Stimulated activated CD8-positive, alpha-beta memory T cell treated with anti-CD3 and anti-CD28 coated beads, Interleukin-15, amount 100 ng/mL, for 24 hours (primary cell): ENCODE measurements at places on chromosomes 4 and X.

GRCh38 chrX:150036181-150036580 is 97.9 kb upstream of the EOLA2 start:
- DNase-seq: no peak

GRCh38 chrX:100939333-100939732 is 10.6 kb upstream of the XKRX start:
- DNase-seq: no peak

GRCh38 chrX:39267176-39267575 is 465.9 kb downstream of the MID1IP1 start:
- DNase-seq: no peak

DNA sequence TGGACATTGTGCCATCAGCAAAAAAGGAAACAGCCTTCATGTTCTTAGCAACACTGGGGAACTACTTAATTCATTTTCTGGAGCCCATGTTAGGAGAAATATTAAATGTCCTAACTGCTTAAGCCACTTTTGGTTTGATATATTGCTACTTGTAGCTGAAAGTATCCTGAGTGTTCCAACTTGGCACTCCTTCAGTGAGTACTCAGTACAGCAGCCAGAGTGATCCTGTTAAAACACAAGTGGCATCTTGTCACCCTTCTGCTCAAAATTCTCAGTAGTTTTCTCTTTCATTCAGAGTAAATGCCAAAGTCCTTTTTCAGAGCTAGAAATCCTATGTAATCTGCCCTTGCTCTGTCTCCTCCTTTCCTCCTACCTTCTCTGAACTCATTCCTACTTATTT is 522.0 kb downstream of the GRID2 start:
- no peak for DNase-seq

DNA sequence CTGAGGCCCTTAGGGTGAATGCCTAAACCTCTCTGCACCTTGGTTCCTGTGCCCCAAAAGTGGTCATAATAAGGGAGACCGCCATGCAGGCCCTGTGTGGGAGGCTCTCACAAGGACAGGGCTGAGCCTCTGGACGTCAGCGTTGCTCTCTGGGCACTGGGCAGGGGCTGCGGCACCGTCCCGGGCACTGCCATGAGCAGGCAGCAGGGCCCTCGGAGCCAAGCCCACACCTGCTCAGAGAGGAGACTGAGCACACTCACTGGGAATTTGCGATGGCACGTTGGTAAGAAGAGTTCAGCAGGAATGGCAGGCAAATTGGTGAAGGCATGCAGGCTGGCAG is 123.4 kb downstream of the HMX1 start:
- DNase-seq: no peak

- no peak for DNase-seq
Measured at GRCh38 chr4:142698552-142698951, 147.5 kb downstream of the INPP4B start.

- DNase-seq: no peak
Measured at GRCh38 chr4:89563431-89563830, 255.8 kb upstream of the GPRIN3 start.

- DNase-seq: no peak
Measured at GRCh38 chr4:14640476-14640875, 361.8 kb upstream of the CPEB2 start.

DNA sequence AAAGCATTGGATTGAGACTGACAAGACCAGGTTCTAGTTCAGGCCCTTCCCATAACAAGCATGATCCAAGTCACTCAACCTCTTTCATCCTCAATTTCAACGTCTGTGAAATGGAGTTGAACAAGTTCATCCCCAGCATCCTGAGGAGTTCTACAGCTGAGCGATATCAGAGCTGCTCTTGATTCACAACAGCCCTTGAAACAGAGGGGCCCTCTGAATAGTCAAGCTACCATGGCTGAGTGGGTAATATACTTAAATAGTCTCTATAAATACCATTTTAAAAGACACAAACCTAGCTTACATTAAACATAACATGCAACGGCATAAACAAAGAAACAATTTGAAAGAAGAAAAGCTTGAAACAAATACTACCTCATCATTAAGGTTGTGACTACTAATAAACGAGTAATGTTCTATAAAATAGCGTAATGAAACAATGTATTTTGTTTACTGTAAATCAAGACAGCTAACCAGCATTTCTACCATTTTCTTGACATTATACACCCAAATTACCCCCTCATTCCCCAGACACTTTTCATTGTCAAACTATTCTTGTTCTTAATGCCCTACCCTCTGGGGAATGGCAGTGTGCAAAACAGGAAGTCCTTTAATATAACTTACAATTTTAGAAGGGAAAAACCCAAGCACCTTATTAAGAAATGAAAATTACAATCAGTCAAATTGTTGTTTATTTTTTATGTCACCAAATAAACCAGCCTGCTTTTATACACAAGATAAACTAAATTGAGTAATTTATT is 202.3 kb downstream of the PARM1 start:
- DNase-seq: no peak

DNA sequence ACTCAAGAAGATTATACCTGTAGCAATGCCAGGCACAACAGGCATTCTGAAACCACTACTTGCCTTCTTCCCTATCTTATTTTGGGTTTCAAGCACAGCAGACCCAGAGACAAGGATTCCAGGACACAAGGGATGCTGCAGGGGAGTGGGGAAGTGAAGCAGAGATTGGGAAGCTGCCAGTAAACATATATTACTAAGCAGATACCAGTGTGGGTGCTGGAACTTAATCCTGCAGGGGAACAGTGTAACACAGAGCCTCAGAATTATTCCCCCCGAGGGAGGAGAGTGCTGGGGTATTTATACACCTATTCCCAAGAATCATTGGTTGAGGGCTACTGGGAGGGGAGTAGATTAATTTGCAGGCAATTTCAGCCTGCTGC is 33.3 kb upstream of the MAML3 start:
- no peak for DNase-seq

- DNase-seq: no peak
Measured at GRCh38 chr4:163688856-163689255, 194.4 kb downstream of the TMA16 start.

DNA sequence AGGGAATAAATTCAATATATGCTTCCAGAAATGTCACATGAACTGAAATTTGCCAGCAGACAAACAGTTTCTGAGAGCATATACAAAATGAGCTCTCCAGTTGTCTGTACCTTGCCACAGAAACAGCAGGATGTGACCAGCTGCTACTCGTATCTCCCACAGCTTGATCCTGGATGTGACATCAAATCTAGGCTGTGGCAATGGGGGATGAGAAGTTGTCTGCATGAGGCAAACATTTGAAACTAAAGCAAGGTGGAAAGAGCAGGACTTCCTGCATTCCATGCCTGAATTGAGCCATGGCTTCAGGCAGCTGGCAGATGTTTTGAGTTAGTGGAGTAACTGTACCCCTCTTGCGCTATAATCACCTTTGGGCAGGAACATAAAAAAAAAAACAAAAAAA is 1724.0 kb downstream of the RPA4 start:
- DNase-seq: no peak

GRCh38 chr4:53150631-53151488 is 215.0 kb downstream of the SCFD2 start:
- DNase-seq: no peak

GRCh38 chrX:16076834-16077233 is 46.5 kb upstream of the GRPR start:
- DNase-seq: no peak

- no peak for DNase-seq
Measured at GRCh38 chrX:129777218-129778030, 2.3 kb upstream of the SASH3 start.

DNA sequence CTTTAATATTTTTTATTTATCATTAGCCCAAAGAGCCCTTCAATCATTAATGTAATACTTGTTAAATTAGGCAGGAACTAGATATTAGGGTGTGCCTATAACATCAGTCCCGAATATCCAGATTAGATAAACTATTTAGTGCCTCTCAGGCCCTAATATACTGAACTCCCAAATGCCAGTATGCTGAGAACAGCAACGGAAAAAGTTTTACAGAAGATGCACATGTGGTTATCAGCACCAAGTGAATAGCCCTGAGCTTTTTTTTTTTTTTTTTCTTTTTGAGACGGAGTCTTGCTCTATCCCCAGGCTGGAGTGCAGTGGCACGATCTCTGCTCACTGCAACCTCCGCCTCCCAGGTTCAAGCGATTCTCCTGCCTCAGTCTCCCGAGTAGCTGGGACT is 13.0 kb upstream of the ELF2 start:
- no peak for DNase-seq

GRCh38 chr4:130023088-130023487 is 927.1 kb downstream of the C4orf33 start:
- DNase-seq: no peak

DNA sequence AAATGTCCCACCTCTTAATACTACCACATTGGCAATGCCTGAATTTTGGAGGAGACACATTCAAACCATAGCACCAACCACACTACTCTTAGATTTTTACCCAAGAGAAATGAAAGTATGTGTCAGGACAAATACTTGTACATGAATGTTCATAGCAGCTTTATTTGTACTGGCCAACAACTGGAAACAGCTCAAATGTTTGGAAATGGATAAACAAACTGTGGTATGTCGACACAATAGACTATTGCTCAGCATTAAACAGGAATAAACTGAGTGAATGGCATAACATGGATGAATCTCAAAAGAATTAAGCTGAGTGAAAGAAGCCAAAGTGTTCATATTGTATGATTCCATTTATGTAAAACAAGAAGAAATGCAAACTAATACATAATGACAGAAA is 18.5 kb upstream of the EDA start:
- DNase-seq: no peak
